Sigmoid colon (tissue), 7 donors: ENCODE measurements at places on chromosomes 13 and 19. TPM values are rescaled to one million over a fixed set of nuclear protein-coding genes. Genes with fewer than 3 reads are reported as not detected.

DNA sequence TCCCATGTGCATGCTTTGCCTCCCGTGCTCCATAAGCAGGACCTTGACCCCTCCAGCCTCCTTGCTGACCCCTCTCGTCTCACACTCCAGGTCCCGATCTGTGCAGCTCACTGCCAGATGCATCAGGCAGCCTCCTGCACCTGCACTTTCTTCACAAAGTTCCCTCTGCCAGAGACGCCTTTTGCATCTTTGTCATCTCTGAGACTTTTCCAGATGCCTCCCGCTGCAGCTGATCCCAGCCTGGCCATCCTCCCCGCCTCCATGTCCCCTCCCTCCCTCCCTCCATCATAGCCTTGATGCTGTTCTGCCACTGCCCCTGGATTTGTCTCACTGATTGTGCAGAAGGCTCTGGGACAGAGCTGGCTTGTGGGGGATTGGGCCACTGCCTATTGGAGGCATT is 29.9 kb downstream of the PPP1R37 start:
- DNase-seq: no peak

DNA sequence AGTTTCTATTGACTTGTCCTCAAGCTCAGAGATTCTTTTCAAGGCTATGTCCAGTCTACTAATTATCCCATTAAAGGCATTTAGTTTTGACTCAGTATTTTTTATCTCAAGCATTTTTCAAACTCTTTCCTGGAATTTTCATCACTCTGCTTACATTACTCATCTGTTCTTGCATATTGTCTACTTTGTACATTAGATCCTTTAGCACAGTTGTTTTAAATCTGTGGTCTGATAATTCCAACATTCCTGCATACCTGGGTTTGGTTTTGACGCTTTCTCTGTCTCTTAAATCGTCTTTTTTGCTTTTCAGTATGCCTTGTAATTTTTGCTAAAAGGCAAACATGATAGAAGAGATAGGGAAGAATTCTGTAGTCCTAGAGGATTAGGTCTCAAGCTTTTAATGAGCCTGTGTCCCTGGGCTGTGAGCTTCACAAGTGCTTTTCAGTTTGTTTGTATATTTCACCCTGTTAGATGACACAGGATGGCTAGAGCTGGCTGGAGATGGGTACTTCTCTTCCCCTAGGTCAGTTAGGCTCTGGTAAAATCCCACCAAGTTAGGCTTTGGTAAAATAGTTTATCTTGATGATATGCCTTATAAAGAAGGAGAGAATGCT is 46.1 kb upstream of the GPC6 start:
- no peak for DNase-seq

DNA sequence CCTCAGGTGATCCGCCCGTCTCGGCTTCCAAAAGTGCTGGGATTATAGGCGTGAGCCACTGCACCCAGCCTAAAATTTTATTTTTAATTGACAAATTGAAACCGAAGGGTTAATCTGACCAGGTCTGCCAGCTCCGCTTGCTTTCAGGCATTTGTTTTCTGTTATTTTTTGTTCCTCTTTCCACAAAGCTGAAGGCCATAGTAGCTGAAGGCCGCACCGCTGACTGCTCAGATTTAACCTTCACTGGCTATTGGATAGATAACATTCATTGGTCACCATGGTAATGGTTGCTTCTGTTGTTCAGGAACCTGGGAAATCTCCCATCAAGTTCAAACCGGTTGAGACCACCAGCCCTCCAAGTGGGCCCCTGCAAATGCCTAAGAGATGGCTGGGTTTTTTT is 124.5 kb upstream of the USP29 start:
- DNase-seq: no peak

GRCh38 chr19:397321-397720 is 11.6 kb downstream of the C2CD4C start:
- no peak for DNase-seq

Gene TNFAIP8L1
- total RNA-seq: 20.4 TPM

Gene KLK6
- not detected for total RNA-seq

Gene RNF113B
- not detected for total RNA-seq

- peak; percentile 92 for DNase-seq
Measured at GRCh38 chr13:98451676-98452470, 125.0 kb downstream of the STK24 start.

DNA sequence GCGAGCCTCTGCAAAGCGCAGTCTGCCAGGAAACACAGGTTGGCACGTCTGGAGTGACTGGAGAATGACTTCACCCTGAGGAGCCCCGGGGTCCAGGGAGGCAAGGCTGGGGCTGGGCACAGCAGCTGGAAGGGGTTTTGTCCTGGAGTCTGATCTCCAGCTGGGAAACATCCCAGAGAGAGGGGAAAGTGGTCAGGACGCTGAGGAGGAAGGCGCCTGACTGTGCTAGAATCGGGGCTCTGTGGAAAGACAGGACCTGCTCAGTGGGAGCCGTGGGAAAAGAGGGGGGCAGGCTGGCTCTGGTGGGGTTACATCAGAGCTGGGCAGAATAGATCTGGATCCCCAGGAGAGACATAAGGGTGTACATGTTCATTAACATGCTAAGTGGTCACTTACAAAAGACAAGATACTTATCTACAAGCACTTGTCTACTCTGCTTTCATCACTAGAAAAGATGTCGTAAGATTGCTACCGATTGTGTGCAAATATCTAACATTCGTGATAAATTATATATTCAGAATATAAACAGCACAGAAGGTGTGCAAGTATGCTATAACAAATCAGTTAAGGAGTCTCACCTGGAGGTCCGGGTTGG is 106.6 kb downstream of the COL4A1 start:
- no peak for DNase-seq

Gene ZNF284
- 2.3 TPM for total RNA-seq

- no peak for DNase-seq
Measured at GRCh38 chr19:39543477-39543857, 3.5 kb upstream of the EID2 start.

DNA sequence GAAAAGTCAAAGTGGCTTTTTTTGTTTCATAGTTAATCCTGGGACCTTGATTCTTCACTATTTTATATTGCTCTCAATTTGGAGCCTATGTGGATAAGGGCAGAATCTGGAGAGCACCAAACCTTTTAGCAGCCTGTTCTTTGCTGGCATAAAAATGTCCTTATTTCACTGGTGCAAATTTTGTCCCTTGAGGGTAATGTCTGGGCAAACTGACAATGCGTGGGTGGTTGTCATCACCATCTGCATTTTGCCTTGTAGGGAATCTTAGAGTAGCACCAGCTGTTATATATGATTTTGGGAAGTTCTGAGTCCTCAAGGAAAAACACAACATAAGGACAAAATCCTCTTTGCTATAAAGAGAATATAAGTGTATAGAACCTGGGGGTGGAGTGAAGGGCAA is 336.9 kb upstream of the HTR2A start:
- no peak for DNase-seq

Gene CACNG8
- not detected for total RNA-seq

- no peak for DNase-seq
Measured at GRCh38 chr13:25819856-25820530, 231.8 kb downstream of the SHISA2 start.

DNA sequence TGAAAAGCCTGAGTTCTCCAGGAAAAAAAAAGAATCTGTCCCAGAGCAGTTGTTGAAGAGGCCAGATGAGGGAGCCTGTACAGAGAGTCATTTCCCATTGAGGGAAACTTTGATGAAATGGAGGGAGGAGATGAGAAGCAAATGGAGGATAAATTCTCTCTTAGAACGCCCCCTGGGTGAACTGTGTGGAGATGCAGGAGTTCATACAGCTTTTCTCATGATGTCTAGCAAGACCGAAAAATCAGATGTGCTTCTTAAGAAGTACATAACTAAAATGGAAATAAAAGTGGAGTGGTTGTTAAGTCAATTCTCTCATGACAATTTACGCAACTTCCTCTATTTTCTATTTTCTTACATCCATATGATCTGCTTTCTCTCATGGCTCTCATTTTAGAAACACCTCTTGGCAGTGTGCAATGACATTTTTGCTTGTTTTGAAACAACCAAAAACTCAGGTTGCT is 1263.1 kb downstream of the PCDH9 start:
- no peak for DNase-seq
